ENCODE measurements at places on chromosomes 7 and 10. TPM values are rescaled to one million over a fixed set of nuclear protein-coding genes. Genes with fewer than 3 reads are reported as not detected.

DNA sequence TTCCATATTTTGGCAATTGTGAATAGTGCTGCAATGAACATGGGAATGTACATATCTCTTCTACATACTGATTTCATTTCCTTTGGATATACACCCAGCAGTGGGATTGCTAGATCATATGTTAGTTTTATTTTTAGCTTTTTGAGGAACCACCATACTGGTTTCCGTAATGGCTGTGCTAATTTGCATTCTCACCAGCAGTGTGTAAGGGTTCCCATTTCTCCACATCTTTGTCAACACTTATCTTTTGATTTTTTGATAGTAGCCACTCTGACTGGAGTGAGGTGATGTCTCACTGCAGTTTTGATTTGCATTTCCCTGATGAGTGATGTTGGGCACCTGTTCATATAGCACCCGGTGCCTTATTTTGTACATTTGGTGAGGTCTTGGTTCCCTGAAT, 519.6 kb downstream of the REEP3 start:
- H3K36me3 ChIP-seq = no peaks in the 10 kb centered on the region
- peaks cover 4% of the 10 kb centered on the region for H3K4me1 ChIP-seq
- H3K27ac ChIP-seq = no peak overlapping the region
- H3K27me3 ChIP-seq = no peaks in the 10 kb centered on the region
- DNase-seq = no peak

- H3K36me3 ChIP-seq = no peaks in the 10 kb centered on the region
- H3K4me3 ChIP-seq = no peak overlapping the region
- no peak overlapping the region for H3K27ac ChIP-seq
These were observed 85.7 kb downstream of the ANLN start for GRCh38 chr7:36475381-36475780.

DNA sequence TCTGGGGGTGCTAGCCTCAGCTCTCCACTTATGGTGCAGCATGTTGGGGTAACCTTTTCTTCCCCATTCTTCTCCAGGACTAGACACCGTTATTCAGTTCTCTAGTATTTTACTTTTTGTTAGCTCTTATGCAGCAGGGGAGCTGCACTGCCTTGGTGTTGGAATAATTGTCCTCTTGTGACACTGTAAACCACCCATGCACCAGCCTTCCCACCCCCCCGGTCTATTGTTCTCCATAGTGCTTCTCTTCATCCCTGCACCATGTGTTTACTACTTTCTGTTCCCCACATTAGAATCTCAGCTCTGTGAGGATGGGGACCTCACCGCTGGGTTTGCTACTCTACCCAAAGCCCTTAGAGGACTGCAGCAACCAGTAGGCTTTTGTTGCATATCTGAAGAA, 230.7 kb downstream of the RPS24 start:
- no peak overlapping the region for H3K27ac ChIP-seq
- DNase-seq = no peak
- H3K4me3 ChIP-seq = no peak overlapping the region
- no peaks in the 10 kb centered on the region for H3K36me3 ChIP-seq

- H3K36me3 ChIP-seq = no peaks in the 10 kb centered on the region
- H3K27ac ChIP-seq = no peak overlapping the region
- DNase-seq = no peak
- no peak overlapping the region for H3K4me3 ChIP-seq
These were observed 340.1 kb upstream of the CHRM2 start for GRCh38 chr7:136528329-136528728.

Gene AKR1C2
- 1.0 TPM for total RNA-seq

DNA sequence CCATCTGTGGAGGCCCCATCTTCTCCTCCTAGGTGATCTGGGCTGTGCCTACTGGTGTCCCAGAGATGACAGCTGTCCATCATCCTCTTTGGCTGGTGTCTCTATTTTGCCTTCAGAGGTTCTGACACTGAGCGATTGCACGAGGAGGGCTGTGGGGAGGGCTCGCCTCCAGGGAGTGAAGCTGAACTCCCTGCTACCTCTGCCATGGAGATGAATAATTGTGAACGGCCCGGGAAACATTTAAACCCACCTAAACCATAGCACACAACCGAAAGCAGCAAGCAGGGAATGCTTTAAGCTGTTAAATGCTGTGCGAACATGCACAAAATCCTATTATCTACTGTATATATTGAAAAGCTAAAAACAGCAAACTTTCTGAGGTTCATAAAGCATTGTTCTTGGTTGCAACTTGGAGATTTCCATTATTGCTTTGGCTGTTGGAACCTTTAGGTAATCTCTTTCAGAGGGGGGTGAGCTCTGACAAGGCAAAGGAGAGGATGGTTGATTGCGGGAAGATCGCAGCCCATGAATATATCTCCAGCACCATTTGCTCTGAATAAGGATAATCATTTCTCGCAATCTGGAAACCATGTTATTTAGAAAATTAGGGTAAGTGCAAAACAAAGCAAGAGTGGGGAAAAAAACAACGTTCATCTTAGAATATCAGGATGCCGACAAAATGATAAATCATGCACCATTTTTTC, 507.6 kb downstream of the GALNT17 start:
- no peaks in the 10 kb centered on the region for H3K36me3 ChIP-seq
- H3K27ac ChIP-seq = no peak overlapping the region
- no peak overlapping the region for H3K4me3 ChIP-seq
- no peak for DNase-seq
- no peaks in the 10 kb centered on the region for H3K4me1 ChIP-seq

Gene IGF2BP3
- total RNA-seq = 16.5 TPM

GRCh38 chr10:92848441-92849233, at the start of gene EXOC6:
EXOC6 (plus strand) TSS chr10:92848520; CDS start chr10:92848534, 14 bp downstream.
- H3K4me1 ChIP-seq = peaks cover 7% of the 10 kb centered on the region
- no peaks in the 10 kb centered on the region for H3K36me3 ChIP-seq
- H3K4me3 ChIP-seq = peak within 1 kb of the TSS; percentile 63
- peak within 1 kb of the TSS; percentile 93 for H3K27ac ChIP-seq
- no peaks in the 10 kb centered on the region for H3K27me3 ChIP-seq

Gene HOXA10
- 1.1 TPM for total RNA-seq

GRCh38 chr7:8753355-8753754, 319.9 kb downstream of the NXPH1 start:
- DNase-seq = no peak
- H3K27me3 ChIP-seq = no peaks in the 10 kb centered on the region
- no peaks in the 10 kb centered on the region for H3K4me1 ChIP-seq
- H3K4me3 ChIP-seq = no peak overlapping the region

DNA sequence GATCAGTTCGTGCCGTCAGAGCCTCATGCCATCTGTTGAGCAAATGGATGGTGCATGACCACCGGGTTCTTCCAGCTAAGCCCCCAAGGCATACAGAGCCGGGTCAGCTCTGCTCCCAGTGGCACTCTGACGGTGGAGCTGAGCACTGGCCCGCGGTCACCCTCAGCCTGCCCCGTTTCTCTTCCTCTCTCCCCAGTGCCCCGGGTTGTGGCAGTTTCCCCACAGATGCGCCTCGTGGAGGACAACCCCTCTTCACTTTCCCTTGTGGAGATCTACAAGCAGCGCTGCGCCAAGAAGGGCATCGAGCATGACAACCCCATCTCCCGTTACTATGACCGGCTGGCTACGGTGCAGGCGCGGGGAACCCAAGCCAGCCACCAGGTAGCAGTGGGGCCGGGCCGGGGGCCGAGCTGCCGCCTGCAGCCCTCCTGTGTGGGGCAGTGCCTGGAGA, 129.9 kb downstream of the TRRAP start:
- H3K36me3 ChIP-seq = peaks cover 91% of the 10 kb centered on the region
- H3K4me3 ChIP-seq = no peak overlapping the region

DNA sequence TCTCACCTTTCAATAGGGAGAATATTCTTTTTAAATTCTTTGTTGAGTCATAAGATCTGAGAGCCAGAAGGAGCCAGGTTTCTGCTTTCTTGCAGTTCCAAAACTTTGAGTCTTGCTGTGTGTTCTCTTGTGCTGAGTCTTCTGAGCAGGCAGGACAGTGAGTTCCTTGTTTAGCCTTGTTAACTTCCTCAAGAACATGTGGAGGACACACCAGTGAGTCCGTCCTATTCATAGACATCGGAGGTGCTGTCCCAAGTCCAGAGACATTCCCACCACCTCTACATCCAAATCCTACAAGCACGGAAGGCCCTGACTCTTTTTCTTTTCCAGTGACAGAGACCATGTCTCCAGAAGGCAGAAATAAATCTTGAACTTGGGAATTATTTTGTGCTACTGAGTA, 135.2 kb upstream of the AGK start:
- no peaks in the 10 kb centered on the region for H3K36me3 ChIP-seq
- no peaks in the 10 kb centered on the region for H3K27me3 ChIP-seq
- no peaks in the 10 kb centered on the region for H3K4me1 ChIP-seq
- H3K27ac ChIP-seq = no peak overlapping the region

DNA sequence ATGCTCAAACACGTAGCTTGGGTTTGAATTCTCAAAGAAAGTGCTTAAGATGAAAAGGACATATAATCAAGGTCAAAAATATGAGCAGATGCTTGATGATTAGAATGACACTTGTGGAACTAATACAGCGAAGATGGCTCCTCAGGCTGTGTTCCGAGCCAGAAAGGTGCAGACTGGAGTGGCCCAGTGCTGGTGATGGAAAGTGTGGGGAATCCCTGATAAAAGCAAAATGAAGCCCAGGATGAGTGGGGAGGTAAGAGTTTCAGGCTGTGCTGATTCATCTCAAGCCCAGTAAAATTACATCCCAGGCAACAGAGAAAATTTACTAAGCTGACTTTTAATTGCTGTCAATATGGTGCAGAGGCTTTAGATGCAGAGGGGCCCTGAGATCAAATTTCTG, 77.8 kb upstream of the IKZF1 start:
- no peaks in the 10 kb centered on the region for H3K36me3 ChIP-seq
- H3K27me3 ChIP-seq = no peaks in the 10 kb centered on the region
- no peak overlapping the region for H3K27ac ChIP-seq
- DNase-seq = no peak
- H3K4me1 ChIP-seq = peaks cover 9% of the 10 kb centered on the region

- no peaks in the 10 kb centered on the region for H3K4me1 ChIP-seq
- H3K27ac ChIP-seq = no peak overlapping the region
- H3K27me3 ChIP-seq = no peaks in the 10 kb centered on the region
- no peak for DNase-seq
These were observed 36.6 kb upstream of the CREB5 start for GRCh38 chr7:28375729-28376128.

Gene AZGP1
- total RNA-seq = 0.76 TPM

DNA sequence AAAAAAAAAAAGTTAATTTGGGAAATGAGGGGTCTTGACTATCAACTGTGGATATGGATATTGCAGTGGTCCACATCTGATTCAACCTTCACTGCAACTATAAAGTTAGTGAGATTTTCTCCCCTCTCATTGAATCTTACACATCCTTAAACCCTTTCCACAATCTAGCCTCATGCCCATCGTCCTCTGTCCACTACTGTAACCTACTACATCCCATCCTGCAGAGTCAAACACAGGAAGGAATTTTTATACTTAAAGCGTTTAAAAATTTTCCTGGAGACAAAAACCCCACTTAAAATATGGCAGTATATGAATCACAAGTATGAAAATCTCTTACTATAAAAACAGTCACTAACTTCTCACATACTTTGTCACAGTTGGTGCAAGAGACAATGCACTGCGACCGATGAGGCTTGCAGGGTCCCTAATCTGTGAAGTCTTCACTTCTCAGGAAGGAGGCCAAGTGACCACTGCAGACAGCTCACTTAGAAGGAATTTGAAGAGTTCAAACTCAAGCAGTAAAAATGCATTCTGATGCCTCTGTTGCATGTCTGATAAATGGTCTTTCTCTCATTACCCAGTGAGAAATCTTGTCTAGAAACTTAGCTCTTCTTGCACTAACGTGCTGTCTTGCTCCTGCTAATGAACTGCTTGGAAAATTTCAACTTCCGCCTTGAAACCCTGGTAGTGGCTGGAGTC, 50.3 kb upstream of the ST8SIA6 start:
- H3K4me1 ChIP-seq = no peaks in the 10 kb centered on the region
- no peak overlapping the region for H3K27ac ChIP-seq
- no peak overlapping the region for H3K4me3 ChIP-seq
- no peak for DNase-seq

- no peak for DNase-seq
- no peak overlapping the region for H3K27ac ChIP-seq
- no peaks in the 10 kb centered on the region for H3K4me1 ChIP-seq
- no peaks in the 10 kb centered on the region for H3K36me3 ChIP-seq
These were observed 381.3 kb downstream of the KCNMA1 start for GRCh38 chr10:77256346-77256745.

- H3K36me3 ChIP-seq = no peaks in the 10 kb centered on the region
- H3K27me3 ChIP-seq = peaks cover 42% of the 10 kb centered on the region
- no peak for DNase-seq
- H3K4me1 ChIP-seq = peaks cover 12% of the 10 kb centered on the region
- no peak overlapping the region for H3K4me3 ChIP-seq
- H3K27ac ChIP-seq = no peak overlapping the region
These were observed 2.7 kb upstream of the TPST1 start for GRCh38 chr7:66202441-66202840.

GRCh38 chr10:59025981-59026765, 150.3 kb upstream of the PHYHIPL start:
- H3K4me1 ChIP-seq = no peaks in the 10 kb centered on the region
- H3K27ac ChIP-seq = no peak overlapping the region
- H3K27me3 ChIP-seq = no peaks in the 10 kb centered on the region
- no peaks in the 10 kb centered on the region for H3K36me3 ChIP-seq

DNA sequence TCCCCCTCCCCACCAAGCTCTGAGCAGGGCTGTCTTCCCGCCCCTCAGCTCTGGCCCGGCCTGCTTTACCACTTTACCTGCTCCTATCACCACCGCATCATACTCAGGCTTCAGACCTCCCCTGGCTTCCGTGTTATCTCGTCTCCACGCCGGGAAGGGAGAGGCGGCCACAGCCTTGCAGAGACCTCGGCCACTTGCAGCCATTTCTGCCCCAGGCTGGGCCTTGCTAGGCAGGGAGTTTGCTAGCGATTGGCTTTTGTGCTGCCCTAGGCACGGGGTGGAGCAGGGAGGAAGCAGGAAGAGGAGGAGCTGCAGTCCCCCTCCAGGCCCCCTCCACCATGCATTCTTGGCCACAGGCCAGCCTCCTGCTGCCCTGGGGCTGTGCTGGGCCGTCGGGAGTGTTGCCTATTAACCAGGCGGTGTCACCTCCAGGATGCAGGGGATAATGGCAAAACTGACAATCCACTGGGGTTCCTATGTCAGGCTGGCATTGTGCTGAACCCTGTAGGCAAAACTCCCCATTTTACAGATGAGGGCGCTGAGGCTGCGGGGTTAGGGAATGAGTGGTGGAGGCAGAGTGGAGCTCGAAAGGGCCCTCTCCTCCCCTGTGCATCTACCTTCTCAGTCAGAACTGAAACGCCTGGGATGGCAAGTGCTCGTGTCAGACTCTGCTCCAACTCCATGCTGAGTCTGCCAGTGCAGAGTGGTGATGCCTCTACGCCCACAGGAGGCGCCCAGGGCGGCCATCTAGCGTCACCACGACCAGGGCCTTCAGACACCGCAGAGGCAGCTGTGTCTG, at the start of gene PYROXD2:
Gene PYROXD2, minus strand, starts transcription at position 251 of the 799 bp plus-strand sequence. Its CDS starts 47 bp downstream, at position 204.
- peaks cover 7% of the 10 kb centered on the region for H3K4me1 ChIP-seq
- H3K27me3 ChIP-seq = no peaks in the 10 kb centered on the region

DNA sequence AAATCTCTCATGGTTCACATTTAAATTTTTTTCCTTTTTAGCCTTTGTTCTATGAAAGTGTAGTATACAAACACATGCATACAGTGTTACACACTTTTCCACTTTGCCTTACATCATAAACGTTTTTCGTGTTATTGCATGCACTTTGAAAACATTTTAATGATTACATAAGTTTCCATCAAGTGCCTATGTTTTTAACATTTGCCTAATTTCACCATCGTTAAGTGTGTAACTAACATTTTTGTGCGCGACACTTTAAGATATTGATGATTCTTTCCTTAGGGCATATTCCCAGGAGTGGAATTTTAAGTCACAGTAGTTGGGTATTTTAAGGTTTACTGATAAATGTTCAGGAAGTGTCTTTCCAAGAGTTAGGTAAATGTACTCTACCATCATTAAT, 1.5 kb upstream of the FRAT2 start:
- peaks cover 3% of the 10 kb centered on the region for H3K36me3 ChIP-seq
- peaks cover 20% of the 10 kb centered on the region for H3K4me1 ChIP-seq
- no peak for DNase-seq
- peaks cover 14% of the 10 kb centered on the region for H3K27me3 ChIP-seq
- no peak overlapping the region for H3K4me3 ChIP-seq
